Esophagus muscularis mucosa (tissue), 4 donors: ENCODE measurements at places on chromosomes 7 and 10. TPM values are rescaled to one million over a fixed set of nuclear protein-coding genes. Genes with fewer than 3 reads are reported as not detected.
A peak's percentile ranks its signal among the peaks of the same experiment; 100 is the strongest.

DNA sequence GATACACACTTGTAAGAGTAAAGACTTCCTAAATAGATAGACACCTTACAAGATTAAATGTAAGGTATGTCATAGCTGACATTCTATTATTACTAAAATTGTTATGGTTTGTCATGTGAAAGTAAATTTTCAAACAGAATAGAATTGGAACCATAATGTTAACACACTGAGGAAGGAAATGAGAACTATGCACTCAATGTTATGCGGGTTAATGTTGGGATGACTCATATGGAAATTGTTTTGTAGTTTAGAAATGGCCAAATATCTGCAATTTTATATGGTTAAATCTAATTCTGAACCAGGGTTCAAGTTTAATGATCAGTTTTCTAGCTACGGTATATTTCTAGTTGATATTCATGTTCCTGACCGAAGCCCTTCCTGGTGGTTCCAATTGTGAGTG, 214.2 kb upstream of the ADO start:
- DNase-seq: no peak

- no peak for DNase-seq
These were observed 160.7 kb downstream of the TMEM178B start for GRCh38 chr7:141234335-141235105.

- DNase-seq: no peak
These were observed 109.2 kb upstream of the TRIM24 start for GRCh38 chr7:138350701-138351357.

DNA sequence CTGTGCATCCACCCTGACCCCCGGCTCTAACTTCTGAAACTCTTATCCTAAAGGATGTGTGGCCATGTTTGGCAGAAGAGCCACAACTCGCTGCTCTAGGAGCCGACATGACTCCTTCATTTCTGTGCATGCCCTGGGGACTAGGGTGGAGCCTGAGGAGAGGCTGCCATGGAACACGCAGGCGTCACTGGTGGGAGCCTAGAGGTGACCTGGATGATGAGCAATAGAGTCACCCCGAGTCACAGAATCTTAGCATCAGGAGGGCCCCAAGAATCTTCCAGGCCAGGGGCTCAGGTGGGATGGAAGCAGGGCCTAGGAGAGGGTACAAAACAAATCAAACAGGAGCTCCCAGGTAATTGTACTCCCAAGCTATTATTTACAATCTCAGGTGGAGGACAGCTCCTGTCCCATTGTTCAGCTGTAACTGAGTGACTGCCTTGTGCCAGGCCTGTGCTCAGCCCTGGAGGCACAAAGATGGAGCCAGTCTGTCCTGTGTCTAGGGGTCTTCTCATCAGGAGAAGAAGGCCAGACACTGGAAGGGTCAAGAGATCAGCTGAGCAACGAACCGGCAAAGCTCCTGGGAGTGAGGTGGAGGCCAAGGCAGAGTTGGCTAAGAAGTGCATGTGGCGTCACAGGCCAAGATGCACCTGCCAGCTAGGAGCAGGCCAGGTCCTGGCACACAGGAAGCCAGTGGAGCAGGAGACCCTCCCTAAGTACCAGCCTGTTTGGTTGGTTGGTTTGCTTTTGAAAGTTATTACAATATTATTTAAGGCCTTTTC, 5.8 kb upstream of the ZNF22 start:
- DNase-seq: peak; percentile 91

GRCh38 chr7:85039196-85039923, 147.5 kb downstream of the SEMA3D start:
- no peak for DNase-seq

DNA sequence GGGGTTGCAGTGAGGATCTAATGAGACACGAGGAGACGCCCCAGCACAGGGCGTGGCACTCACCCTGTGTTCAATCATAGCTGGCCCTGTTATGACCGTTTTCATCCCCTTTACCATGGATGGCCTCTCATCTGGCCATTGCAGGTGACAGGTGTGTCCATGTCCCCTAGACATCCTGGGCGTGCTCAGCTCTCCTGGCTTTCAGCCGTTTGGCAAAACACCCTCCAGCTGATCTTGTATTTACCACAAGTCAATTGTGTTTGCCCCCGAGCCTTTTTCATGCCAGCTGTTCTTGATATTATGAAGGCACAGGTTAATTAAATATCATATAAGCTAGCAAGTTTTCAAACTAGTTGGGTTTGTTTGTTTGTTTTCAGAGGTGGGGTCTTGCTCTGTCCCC, 97.1 kb downstream of the CHST15 start:
- DNase-seq: peak; percentile 78

DNA sequence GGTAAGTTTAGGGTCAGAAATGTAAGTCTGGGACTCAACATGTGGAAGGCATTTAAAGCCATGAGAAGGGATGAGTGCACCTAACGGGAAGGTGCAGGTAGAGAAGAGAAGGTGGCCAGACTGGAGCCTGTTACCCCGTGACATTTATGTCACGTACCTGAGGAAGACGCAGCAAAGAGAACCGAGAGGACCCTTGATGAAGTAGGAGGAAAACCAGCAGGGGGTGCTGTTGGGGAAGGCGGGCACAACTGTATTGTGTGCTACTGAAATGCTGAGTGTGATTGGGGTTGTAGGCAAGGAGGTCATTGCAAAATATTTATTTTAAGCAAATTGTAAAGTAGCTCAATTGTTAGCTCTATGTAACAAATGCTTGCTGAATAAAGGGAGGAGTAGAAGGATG, 338.2 kb upstream of the PRKCQ start:
- peak; percentile 57 for DNase-seq

DNA sequence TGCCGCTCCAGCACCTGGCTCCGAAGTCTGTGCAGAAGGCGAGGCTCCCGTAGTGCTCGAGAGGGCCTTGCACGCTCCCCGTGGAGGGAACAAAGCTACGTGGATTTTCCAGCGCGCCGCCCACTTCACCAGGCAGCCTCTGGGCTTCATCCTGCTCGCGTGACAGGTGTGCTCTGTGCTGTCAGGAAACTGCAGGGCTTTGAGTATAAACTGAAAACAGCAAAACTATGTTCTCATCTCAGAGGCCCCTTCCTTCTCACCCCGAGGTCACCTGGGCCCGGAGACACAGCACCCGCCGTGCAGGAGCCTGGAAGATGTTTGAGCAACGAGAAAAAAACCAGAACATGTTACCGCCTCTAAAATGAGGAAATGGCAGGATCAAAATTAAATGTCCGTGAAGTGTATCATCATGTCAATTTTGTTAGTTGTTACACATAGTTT, 17.6 kb upstream of the GPR146 start:
- no peak for DNase-seq

- no peak for DNase-seq
These were observed 38.9 kb upstream of the PRKG1 start for GRCh38 chr10:51035344-51035743.

DNA sequence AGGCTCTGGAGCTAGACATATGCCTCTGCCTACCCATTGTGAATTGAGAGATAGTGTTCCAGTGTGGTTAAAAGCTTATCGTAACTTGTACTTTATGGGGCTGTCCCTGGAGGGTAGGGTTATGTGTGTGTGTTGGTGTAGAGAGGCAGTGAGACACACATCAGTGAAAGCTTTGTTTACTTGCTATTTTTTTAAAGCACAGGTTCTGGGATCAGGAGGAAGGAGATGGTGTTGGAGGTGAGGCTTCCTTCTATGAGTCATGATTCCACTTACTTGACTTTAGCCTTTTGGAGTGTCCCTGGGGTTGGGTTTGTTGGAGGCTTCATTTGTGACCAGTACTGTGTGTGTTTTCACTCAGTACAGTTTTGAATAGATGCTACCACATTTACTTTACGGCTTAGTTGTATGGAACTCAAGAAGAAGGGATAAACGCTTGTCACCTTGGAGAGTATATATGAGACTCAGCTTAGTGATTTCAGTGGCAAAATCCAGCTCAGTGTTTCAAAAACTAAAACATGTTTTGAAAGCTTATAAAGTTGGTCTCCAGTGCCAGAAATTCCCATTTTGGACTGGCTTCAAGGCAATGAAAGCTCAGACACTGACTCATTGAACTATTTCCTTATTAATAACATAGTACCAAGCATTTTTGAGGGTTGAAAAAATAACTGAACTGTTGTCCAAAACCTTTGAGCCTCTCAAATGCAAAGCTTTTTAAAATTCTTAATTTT, 106.2 kb downstream of the PLXDC2 start:
- DNase-seq: no peak

DNA sequence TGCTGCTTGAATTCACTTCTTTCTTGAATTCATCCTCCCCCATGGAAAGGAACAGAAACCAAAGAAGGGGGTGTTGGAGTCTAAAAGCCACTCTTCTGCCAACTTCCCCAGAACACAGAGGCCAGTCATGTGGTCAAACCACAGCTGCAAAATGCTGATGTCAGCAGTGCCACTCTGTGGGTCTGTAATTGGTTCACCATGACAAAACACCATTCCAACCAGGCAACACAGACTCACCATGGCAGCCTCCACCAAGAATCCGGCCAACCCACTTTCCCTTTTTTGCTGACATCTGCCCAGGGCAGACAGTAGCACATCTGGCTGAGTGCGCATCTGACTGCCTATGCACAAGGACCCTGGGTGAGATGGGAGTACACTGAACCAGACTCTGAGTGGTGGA, 16.8 kb downstream of the OSBPL3 start:
- DNase-seq: no peak

DNA sequence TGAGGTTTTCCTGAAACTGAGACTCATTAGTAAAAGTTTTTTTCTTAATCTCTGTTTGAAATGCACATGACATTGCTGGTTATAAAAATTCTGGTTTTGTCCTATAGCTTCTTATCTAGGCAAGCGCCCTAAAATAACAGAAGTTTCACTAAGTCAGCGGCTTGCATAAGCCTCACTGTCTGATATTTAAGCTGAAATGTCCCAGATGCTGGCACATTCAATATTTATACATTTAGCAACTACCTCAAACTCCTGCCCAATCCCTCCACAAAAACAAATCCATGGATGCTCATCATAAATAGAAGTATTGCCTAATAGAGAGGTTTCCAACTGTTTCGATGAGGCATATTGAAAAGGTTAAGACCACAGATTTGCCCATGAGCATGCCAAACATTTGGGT, 83.1 kb upstream of the EGR2 start:
- no peak for DNase-seq

DNA sequence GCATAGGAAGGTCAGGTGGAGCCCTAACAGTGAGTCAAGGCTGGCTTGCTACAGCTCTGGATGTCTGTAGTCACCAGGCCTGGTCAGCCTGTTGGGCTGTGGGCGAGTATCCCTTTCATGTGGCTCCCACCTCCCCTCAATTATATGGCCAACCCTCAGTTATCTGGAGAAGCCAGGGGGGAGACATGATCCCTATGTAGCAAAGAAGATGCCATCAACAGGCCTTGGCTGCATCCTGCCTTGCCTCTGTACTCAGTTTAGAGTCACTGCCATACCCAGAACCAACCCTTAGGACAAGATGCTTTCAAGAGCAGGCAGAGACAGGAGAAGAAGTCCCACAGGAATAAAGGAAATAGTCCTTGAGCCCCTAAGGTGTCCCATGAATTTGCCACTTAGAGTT, 763.9 kb downstream of the GRID1 start:
- peak; percentile 53 for DNase-seq

GRCh38 chr7:129522088-129522970, 20.0 kb downstream of the SMKR1 start:
- no peak for DNase-seq

GRCh38 chr7:2993868-2994267, 49.8 kb downstream of the CARD11 start:
- no peak for DNase-seq

GRCh38 chr10:18875477-18875876, 173.1 kb upstream of the MALRD1 start:
- no peak for DNase-seq

GRCh38 chr7:79692015-79692414, 238.5 kb upstream of the MAGI2 start:
- DNase-seq: no peak

- no peak for DNase-seq
These were observed 95.2 kb upstream of the JCAD start for GRCh38 chr10:30154561-30154960.

The TRIM50 gene
- not detected for total RNA-seq

The ARHGAP19 gene
- 4.5 TPM for total RNA-seq

The CLIP2 gene
- 44.3 TPM for total RNA-seq

The ACHE gene
- total RNA-seq: 3.9 TPM
